ENCODE measurements at places on chromosomes 1 and 21.

- DNase-seq: no peak
Measured at GRCh38 chr1:200238311-200238710, 171.5 kb downstream of the ZNF281 start.

GRCh38 chr21:32426066-32426465 is 13.6 kb downstream of the EVA1C start:
- DNase-seq: no peak

DNA sequence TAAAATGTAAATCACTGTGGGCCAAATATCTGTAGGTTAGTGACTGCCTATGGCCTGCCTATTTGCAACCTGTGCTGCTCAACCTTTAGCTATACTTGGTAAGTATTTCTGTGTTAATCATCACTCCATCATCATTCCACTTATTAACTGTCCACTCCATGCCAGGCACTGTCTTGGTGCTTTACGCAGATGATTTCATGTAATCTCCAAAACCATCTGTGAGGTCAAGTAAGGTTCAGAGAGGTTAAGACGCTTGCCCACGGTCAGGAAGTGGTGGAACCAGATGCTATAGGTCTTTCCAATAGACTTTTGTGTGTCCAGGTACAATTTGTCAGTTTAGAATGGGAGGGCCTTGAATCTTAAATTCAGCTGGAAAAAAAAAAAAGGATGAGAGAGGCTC is 10.8 kb upstream of the PHACTR4 start:
- DNase-seq: no peak

DNA sequence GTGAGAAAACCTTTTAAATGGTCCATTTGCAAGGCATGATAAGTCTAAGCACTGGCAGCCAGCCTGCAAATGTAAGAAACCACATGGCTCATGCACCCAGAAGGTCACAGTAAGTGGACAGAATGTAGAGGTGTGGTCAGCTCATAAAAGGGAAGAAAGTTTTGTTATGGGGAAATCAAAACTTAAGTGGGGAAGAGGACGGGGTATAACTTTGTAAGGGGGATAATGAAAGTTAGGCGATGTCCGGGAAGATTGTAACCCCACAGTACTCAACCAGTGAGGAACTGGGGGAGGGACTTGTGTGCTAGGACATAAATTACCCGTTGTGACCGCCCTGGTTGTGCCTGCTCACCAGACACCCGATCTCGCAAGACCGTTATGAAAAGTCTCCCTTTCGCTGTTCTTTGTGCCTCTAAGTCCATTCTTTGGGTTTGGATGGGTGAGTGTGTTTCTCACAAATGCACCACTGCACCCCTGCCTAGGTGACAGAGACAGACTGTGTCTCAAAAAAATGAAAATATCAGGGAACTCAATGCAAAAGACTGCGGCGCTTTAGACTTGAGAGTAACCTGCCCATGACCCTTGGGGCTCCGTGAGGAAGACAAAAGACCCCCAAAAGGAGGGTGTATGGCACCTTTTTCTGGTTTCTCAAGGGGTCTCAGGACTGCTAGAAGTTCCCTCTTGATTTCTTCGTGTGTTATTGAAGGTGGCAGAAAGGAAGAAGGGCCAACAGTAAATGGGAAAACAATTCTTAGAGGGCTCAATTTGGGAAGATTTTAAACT is 28.6 kb upstream of the ZNF496 start:
- no peak for DNase-seq

- no peak for DNase-seq
Measured at GRCh38 chr1:232344791-232345399, 285.0 kb downstream of the SIPA1L2 start.

DNA sequence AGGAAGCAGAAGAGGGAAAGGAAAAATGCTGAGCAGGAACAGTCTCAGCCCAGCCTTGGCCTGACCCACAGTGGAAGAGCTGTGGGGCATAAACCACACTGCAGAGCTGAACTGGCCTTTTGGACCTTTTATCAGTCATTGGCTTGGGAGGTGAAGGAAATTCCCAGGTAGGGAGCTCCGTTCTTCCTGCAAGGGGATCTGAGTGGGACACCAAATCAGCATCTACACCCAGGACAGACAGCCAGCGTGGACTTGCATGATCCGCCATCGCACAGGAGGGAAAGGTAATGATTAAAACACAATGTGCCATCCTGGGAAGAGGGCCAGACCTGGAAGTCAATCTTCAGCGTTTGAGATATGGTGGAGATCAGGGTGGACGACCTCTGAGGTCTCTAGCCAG is 1.2 kb upstream of the MTFR1L start:
- no peak for DNase-seq

DNA sequence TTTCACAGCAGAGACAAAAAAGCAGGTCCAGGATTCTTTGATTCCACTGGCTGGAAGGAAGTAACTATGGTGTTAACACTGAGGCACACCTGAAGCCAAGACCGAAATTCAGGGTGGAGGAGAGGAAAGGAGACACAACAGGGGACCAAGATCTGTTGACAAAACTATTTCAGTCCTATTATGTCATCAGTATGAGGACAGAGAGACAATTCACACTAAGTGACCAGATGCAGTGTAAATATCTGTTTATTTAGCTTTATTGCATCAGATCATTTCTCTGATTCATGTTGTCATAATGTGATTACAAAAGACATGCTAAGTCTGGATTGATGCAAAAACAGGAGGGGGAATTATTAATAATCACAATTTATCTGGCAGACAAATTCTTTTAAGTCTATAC is 118.8 kb downstream of the SIPA1L2 start:
- no peak for DNase-seq

DNA sequence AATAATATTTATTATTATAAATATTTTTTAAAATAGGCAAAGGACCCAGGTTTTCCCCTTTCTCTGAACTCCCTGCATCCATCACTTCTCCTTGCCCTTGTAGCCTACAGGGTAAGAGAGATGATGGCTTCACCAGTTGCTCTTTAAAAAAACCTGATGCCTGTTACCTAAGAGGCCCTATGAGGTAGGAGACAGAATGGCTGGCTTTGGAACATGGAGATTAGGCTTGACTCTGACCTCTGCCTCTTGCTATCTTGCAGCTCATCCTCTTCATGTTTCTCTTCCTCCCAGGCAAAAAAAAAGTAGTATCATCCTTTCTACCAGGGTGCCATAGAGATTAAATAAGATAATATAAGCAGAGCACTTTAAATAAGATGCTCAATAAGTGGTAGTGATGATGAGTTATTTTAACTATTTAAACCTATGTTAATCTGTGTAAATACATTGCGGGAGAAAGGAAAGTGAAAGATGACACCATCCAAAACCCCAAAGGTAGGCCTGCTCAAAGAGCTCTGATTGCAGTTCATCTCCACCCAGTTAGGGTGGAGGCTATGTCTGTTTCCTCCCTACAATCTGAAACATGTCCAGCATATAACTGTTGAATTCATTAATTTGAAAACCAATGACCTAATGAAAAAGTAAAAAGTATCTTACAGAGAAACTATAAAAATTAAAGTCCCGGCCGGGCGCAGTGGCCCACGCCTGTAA is 51.8 kb downstream of the RGS2 start:
- no peak for DNase-seq

DNA sequence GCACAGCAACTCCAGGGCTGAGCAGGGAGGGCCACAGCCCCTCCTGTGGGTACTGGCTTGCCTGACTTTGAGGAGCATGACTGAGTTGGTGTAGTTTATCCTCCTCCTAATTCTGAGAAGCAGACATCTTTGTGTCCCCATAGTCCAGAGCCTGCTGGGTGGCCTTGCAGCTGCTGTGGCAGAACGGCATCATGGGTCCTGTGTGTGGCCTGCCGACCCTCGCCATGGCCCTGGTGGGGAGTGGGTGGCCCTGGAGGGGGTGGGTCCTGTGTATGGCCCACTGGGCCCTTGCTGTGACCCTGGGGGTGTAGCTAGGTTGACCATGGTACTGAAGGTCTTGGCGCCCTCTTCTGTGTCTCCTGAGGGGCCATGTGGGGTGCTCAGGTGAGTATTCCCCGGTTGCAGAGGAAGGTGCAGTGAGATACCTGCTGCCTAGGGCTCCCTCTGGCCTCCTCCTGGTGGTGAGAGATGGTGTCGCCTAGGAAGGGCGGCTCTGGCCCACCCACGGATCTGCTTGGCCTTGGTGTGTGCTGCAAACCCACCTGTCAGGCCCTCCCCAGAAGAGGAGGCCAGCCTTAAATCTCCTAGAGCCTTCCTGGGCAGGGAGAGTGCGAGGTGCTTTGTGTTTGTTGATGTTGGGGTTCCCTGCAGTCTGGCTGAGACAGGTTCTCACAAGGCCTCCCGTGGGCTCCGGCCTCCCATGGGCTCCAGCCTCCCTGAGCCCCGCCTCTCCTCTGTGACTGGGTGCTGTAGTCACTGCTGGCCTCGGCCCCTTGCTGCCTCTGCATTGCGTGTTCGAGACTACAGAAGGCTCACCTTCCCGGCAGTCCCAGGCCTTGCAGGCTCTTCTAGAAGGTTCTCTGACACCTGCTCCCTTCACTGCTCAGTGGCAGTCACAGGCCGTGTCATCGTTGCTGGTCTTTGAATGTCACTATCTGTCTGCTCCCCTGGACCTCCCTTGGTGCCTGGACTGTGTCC is 7.8 kb downstream of the SNAP47 start:
- DNase-seq: no peak

GRCh38 chr1:30654188-30654587 is 69.2 kb downstream of the MATN1 start:
- no peak for DNase-seq

DNA sequence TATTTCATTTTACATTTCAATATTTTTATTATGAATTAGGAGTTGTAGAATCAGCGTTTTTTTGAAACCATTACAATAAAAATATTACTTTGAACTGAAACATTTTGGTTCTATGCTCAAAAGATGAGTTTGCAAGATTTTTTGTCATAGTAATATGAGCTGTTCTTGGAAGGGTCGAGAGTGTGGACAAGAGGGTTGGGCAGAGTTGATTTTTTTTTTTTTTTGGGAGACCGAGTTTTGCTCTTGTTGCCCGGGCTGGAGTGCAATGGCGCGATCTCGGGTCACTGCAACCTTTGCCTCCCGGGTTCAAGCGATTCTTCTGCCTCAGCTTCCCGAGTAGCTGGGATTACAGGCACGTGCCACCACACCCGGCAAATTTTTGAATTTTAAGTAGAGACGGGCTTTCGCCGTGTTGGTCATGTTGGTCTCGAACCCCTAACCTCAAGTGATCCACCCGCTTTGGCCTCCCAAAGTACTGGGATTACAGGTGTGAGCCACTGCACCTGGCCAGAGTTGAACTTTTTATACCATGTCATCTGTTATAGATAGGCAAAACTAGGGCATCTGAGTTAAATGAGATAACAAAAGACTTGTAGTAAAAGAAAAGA is 3.3 kb downstream of the CACYBP start:
- no peak for DNase-seq

GRCh38 chr21:46128933-46129571 is 26.3 kb downstream of the FTCD start:
- no peak for DNase-seq

Data from stimulated activated CD8-positive, alpha-beta memory T cell treated with anti-CD3 and anti-CD28 coated beads, Interleukin-2, amount 100 ng/mL, for 1 hour (primary cell).